ENCODE measurements at places on chromosomes 6 and 20. TPM values are rescaled to one million over a fixed set of nuclear protein-coding genes. Genes with fewer than 3 reads are reported as not detected.

DNA sequence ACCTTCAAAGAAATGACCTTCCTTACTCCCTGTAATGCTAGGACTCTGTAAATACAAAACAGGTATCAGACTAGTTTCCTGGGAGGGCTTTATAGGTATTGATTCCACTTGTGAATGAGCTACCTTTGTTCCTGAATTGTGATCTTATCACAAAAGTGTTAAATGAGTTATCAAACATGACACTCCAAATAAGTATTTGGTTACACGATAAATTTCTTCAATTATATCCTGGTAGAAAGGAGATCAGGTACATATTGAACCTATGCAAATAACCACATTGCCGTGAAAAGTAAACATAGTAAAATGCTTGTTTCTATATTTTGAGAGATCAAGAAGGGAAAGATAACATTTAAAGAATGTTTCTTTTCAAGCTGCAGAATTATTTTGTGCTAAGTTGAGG is 285.3 kb downstream of the HIVEP2 start:
- no peak for DNase-seq

DNA sequence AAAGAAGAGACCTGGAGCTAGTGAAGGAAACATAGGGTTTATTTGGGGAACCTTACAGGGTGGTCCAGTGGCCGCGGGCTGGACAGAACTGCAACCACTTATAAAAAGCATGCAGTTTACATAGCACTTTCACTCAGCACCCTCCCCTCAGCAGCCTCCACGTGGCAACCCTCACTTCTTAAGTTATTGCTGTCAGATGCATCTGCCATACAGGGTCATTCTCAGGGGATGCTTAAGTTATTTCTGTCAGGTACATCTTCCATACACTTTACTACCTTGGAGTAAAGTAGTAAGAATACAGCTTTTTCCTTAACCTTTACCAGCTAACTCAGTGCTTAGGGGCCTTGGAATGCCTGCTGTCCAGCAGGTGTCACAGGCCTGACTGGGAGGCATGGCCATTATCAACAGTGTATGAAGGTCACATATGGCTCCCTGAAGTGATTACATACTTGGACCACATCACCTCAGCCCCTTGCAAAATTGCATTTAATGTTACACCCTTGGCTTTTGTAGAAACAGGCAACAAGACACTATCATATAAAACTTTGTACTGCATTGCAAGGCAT is 2.0 kb upstream of the NOL7 start:
- DNase-seq = no peak

GRCh38 chr6:131331151-131331550 is 195.9 kb downstream of the AKAP7 start:
- DNase-seq = no peak

TULP1 gene
- not detected for total RNA-seq

All from heart right ventricle (tissue), 16 donors.